ENCODE measurements at places on chromosomes 2 and 18.
A peak's percentile ranks its signal among the peaks of the same experiment; 100 is the strongest.

DNA sequence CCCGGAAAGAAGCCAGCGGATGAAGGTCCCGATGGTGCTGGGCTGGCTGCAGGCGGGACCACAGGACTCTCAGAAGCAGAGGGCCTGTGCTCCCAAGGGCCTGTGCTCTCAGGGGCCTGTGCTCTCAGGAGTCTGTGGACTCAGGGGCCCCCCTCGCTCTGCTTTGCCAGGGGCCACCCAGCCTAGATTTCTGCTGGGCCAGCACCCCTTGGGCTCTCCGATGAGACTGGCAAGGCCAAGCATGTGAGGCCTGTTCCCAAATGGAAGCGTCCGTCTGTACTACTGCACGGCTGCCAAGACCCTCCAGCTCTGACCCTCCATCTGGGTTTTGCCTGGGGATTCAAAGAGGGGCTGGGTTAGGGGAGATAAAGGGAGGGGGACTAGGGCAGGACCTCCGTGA is 54.6 kb downstream of the SH3BP4 start:
- no peak for DNase-seq

GRCh38 chr2:40394597-40394996 is 57.3 kb downstream of the SLC8A1 start:
- no peak for DNase-seq

DNA sequence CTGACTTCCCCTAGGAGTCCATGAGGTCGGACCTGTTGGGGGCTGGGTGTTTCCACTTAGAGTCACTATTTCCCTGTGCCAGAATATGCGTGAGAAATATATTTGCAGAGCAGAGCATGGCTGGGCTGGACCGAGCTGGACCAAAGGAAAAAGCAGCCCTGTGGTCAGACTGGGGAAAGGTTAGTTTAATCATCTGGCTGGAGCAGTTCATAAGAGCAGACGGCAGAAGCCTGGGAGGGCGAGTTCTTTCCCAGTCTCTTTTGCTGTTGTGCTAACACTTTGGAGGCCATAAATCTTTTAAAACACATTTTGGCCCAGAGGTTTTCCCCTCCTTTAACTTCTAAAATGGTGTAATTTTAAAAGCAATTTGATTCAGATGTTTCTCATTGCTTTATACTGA is 66.5 kb downstream of the GLI2 start:
- no peak for DNase-seq

GRCh38 chr2:12819721-12820120 is 103.0 kb downstream of the TRIB2 start:
- DNase-seq, result no peak

- DNase-seq, result no peak
These were observed 901.2 kb downstream of the DCC start for GRCh38 chr18:53241161-53241560.

DNA sequence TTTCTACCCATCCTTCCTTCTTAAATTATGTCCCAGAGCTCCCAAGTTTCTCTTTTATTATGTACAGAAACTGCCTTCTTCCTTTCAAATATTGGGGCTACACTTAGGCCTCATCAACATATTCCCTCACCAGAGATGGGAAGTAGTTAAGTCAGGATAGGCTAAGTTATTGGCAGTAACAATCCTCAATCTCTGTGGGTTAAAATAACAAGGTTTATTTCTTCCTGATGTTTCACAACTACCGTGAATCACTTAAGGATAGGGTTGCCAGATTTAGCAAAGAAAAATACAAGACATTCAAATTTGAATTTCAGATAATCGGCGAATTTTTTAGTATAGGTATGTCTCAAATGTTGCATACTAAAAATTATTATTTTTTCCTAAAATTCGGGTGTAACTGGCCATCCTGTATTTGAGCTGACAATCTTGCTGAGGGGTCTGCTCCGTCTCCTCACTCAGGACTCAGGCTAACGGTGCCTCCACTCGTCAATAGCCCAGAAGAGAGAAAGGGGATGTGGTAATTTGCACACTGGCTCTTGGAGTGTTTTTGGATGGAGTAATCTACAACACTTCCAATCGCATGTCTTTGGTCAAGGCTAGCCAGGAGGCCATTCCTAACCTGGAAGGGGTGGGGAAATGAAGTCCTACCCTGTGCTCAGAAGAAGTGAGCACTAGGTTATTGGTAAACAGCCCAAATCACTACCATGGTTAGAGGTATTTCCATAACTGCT is 91.7 kb downstream of the ACTR3 start:
- DNase-seq, result no peak

GRCh38 chr2:42101206-42102023 is 53.6 kb downstream of the PKDCC start:
- DNase-seq, result no peak

DNA sequence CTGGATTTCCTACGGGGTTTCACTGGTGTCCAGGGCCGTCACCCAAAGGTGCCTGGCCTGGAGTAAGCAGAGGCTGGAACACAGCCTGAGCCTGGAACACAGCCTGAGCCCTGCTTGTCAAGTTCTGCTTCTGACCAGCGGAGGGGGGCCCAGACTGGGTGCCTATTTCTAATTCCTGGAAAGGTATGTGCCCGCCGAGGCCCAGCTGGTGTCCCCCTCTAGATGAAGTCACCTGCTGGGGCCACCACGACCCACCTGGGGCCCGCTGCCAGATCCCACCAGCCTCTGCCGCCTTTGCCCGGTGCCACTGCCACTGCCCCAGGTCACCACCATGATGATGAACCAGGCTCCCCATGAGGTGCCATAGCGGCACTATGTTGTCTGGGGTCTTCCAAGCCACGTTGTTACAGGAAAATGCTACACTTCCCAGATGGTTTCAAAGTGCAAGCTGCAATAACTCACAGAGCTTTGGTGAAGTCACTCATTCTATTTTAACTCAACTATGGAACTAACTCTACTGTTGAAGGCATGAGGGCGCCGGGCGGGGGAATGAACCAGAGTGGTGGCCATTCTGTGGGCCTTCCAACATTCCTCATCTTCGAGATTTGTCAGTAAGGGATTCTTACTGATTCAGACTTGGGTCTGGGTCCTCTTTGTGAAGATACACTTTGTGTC is 40.9 kb upstream of the LAPTM4A start:
- no peak for DNase-seq

DNA sequence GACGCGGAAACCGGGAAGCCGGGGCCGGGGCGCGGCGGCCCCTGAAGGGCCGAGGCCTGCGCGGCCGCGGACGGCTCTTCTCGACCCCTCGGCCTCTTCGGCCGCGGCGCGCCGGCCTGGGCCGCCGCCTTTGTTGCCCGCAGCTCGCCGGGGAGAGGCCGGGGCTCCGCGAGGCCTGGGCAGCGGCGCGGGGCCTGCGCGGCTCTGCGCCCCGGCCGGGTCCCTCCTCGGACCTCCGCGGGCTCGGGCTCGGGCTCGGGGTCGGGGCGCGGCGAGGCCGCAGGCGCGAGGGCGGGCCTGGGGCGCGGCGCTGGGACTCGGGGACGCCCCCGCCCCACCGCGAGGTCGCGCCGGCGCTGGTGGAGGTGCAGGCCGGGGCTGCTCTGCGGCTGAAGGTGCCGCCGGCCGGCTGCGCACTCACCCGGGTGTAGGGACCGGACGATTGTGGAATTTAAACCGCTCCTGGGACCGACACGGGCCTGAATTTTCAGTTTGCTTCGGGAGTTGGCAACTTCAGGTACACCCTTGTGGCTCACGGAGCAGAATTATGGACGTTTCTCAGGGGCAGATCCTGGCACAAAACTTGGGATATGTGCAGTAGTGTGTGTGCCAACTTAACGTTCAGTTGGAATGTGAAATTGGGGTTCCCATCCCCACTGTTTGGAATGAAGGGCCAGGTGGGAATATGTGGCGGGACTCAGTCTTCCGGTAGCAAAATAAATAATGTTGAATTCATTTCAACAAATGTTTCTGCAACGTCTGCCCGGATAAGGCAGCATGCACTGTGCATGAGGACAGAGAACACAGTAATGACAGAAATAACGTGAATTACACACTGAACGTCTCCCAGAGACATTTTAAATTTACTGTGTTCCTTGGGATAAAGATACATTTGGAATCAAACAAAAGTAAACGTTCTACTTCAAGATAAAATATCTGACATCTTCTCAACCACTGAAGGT is 787 bp downstream of the SOCS6 start:
- no peak for DNase-seq

- DNase-seq, result no peak
These were observed 494 bp downstream of the ANKZF1 start for GRCh38 chr2:219230059-219230540.

DNA sequence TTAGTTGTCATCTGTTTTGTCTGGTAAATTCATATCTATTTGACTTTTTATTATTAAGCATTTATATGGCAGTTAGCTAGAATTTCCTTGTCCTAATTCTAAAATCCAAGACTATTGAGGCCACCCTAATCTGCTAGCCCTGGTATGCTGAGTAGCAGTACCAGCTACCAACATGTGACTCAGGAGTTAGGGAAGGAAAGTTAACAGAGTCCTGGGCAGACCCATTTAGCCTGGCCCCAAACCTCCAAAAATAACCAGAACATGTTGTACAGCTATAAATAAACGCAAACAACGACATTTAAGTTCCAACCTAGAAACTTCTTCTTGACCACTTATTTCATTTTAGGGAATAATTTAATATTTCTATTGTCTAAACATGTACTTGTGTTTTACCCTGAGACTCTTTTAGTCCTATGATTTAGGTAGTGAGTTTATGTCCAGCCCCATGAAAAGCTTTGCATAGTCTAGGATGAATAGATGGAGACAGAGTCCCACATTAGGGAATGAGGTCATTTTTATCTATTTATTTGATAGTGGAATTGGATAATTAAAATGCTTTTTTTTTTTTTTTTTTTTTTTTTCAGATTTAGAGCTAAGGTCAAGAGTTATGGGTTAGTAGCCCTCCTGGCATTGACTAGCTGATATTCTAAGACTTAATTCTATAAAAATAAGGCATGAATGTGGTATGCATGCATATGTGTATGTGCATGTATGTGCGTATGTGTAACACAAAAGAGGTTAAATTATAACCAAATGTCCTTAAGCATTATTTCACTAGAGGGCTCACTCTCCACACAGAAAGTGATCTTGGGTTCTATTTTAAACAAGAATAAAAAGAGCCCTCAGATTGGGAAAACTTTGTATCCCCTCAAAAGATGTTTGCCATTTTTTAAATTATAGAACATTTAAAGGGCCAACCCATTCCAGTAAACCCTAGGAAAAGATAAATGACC is 160.1 kb upstream of the MAPRE2 start:
- DNase-seq, result no peak

- no peak for DNase-seq
These were observed 4.2 kb downstream of the ERFE start for GRCh38 chr2:238162846-238163441.

DNA sequence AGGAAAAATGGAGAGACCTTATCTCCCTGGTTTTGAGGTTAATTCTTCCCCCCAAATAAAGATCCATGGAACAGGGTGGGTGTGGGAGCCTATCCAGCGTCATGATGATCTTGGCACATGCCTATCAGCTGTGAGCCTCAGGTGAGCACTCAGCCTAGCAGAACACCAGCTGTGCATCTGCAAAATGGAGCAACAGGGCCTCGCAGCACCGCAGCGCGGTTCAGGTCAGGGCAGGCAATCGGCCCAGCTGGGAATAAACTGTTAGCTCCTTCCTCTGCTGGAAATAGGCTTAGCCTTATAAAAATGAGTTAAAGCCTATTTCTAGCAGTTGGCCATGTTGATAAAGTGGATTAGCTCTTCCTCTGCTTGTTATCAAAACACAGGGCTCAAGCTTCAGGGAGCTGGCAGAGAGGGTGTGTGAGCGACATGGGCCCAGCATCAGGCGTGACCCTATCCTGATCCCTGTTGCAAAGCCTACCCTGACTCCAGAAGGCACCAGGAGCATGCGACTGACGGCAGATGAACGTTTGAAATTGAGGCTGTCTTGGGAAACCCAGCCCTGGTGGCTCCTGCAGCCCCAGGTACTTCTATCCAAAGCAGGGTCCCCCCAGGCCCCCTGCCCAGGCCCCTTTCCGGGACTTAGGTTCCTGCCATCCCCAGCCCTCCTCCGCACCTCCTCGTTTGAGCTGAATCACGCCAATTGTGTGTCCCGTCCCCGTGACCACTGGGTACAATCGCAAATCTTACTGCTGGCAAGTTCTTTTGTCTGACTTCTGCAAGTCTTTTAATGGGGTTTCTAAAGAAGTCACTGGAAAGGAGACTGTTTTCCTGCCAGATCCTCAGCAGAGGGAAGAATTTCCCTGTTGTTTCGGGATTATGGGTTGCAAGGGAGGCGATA is 35.4 kb downstream of the ARHGEF4 start:
- no peak for DNase-seq

- no peak for DNase-seq
These were observed 86.4 kb upstream of the OTOS start for GRCh38 chr2:240226672-240227537.

- no peak for DNase-seq
These were observed 71.0 kb downstream of the NGEF start for GRCh38 chr2:232941912-232942594.

- DNase-seq, result no peak
These were observed 130.6 kb upstream of the UBE2E3 start for GRCh38 chr2:180849851-180850250.

DNA sequence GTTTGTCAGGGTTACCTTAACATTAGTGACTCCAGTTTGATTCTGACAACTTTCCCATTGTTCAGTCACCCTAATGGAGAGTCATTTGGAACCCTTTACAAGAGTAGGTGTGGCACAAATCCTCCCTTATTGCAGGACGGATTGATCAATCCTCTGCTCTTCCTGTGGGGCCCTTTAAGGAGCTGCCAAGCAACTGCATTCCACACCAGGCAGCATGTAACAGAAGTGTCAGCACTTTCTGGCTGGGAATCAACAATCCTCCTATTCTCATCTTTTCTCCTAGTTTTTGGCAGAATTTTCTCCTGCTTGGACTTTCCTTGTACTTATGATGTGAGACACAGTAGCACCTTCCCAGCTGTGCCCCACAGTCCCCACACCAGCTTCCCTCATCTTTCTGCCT is 177.8 kb downstream of the ST6GAL2 start:
- no peak for DNase-seq

GRCh38 chr2:223095207-223095606 is 43.2 kb downstream of the KCNE4 start:
- DNase-seq, result no peak

DNA sequence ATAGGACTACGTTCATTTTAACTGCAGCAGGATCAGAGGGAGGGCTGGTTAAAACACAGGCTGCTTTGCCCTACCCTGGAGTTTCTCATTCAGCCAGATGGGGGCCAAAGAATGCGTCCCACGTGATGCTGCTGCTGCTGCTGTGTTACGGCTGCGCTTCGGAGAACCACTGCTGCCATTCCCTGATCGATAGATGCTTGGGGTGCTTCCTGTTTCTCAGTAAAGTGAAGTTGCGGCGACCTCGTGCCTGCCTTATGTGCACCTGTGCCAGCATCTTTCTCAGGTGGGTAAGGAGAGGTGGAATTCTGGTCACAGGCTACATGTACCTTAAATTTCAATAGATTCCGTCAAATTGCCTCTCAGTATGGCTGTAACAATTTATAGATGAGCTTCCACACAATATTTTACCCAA is 24.7 kb upstream of the TOGARAM2 start:
- DNase-seq, result no peak

DNA sequence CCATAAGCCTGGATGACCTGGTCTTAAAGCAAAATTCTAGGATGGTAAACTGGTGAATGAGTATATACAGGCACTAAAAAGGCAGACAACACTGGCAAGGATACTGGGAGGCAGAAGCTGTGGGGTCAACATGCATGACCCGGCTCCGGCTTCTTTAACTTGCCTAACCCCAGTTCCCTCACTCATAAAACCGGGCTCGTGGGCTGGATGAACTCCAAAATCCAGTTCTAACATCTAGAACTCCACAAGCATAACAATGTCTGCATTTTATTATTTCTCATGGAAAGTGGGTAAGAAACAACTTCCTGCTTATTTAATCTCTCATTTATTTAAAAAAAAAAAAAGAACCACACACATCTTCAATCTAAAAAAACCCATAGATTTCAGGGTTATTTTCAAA is 57.3 kb downstream of the FARSB start:
- no peak for DNase-seq

GRCh38 chr2:71545572-71546274 is 92.4 kb downstream of the DYSF start:
- peak; percentile 45 for DNase-seq
